ENCODE measurements at places on chromosomes 16 and 17. TPM values are rescaled to one million over a fixed set of nuclear protein-coding genes. Genes with fewer than 3 reads are reported as not detected.

SCGB1C2 gene
- total RNA-seq = not detected

DNA sequence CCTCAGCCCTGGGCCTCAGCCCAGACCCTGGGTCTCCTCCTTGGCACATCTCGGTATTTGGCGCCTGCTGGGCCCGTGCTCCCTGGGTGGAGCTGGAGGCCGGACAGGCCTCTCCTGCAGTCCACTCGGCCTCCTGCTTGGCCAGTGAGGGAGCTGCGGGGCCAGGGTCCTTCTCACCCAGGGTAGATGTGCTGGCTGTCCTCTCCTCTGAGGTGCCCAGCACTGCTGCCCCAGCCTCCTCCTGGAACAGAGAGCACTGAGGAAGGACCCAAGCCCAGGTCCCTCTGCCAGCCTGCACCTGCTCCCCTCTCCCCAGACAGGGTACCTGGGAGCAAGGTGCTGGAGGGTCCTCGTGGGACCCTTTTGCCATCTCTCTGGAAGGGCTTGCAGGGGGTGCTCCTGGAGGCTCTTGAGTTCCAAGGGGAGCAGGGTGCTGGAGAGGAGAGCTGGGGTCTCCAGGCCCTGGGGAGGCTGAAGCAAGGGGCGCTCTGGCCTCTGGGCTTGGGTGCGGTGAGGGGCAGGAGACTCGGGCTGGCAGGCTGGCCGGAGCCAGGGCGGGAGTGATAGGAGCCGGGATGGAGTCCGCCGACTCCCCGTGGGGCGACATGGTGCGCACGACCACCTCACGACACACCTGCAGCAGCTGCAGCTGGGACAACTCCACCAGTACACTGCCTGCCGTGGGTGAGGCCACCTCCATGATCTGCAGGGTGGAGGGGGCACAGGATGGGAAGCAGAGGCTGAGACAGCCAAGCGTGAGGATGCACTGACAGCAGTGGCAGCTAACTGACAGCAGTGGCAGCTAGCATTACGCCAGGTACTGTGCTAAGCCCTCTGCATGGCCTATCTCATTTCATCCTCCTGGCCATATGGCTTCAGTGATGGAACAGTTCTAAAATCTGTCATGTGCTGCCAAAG is 17.8 kb downstream of the TSPOAP1 start:
- DNase-seq = no peak

GRCh38 chr16:14351647-14352046 is 278.4 kb downstream of the PARN start:
- DNase-seq = no peak

DNA sequence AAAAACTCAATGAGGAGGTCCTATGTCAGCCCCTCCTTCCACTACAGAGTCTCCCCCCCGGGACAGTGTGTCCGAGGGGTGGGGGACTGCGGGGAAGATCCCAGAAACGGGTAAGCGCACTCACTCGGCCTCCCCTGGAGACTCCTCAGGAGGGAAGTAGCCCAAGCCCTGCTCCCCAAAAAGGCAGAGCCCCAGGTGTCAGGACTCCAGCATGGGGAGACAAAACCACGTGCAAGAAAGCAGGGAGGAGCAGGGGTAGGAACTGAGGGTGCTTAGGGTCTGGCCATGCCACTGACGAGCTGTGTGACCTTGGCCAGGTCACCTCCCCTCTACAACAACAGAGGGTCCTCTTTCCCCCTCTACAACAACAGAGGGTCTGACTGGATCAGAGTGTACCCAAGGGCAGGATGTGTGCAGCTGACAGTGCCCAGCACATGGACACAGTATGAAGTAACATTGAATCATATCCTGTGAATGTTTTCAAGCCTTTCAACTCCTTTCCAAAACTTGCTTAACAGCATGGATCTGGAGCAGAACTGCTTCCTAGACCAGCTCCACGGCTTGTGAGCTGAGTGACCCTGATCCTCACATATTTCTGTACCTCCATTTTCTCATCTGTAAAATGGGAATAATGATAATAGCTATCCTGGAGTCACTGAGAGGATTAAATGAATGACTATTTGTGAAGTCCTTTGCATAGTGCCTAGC is 2.1 kb upstream of the NAGS start:
- DNase-seq = no peak

GRCh38 chr16:57105184-57105583 is 12.8 kb downstream of the CPNE2 start:
- no peak for DNase-seq

- no peak for DNase-seq
Observed at GRCh38 chr17:48563385-48563838, 14.7 kb downstream of the HOXB4 start.

GRCh38 chr17:32943206-32943605 is 15.3 kb downstream of the TMEM98 start:
- DNase-seq = no peak

DNA sequence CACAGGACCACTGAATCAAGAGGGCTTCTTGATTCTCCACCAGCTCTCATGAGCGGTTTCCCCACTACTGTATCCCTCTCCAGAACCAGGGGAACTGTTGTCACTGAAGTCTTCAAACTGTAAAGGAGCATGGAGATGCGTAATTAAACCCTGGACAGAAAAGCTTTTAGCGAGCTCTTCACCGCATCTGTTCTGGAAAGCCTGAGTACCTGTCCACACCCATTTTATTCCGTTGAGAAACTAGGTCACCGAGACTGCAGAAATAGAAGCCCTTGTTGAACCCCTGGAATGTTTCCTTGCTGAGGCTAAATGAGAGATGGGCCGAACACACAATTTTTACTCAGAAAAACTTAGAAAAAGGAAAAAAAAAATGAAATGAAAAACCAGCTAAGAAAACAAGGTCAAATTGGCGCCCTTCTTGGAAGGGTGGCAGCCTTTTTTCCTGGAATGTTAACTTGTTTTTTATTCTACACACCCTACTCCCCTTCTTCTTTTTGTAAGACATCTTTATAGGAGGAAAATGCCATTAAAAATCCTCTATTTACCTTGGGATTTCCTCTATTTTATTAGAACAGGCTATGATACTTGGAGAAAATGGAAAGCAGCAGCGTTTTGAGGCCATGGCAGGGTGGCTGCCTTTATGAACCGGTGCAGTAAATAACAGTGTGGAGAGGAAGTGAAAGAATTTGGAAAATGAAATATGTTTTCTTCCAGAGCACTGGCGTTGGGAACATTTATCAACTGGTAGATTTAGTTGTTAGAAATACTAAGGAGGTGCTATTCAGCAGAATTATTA is 52.6 kb upstream of the CRISPLD2 start:
- DNase-seq = no peak

GRCh38 chr17:17833658-17834357 is 3.0 kb downstream of the SREBF1 start:
- DNase-seq = no peak

JPH3 gene
- total RNA-seq = not detected

DNA sequence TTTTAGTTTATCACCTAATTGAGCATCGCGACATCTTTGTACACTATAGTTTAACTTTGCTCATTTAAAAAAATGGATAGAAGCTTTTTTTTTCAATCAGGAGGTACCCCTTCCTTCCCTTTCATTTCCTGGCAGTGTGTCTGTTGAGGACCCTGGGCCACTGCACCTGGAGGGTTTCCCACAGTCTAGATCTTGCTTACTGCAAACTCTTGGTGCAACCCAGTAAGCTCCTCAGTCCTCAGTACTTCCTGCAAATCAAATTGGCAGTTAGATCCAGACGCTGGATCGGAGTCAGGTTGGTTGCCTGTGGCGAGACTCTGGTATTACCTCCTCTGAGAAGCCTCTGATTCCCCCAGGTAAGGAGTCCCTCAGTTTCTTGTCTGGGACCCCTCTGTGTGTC is 162.0 kb downstream of the RAB11FIP4 start:
- DNase-seq = no peak

CA4 gene
- total RNA-seq = not detected

NKD1 gene
- 0.42 TPM for total RNA-seq

- DNase-seq = no peak
Observed at GRCh38 chr17:42179911-42180410, 981 bp downstream of the KCNH4 start.

KRTAP3-2 gene
- total RNA-seq = not detected

- no peak for DNase-seq
Observed at GRCh38 chr16:53933407-53933806, 229.5 kb downstream of the FTO start.

MFAP4 gene
- total RNA-seq = not detected

DNA sequence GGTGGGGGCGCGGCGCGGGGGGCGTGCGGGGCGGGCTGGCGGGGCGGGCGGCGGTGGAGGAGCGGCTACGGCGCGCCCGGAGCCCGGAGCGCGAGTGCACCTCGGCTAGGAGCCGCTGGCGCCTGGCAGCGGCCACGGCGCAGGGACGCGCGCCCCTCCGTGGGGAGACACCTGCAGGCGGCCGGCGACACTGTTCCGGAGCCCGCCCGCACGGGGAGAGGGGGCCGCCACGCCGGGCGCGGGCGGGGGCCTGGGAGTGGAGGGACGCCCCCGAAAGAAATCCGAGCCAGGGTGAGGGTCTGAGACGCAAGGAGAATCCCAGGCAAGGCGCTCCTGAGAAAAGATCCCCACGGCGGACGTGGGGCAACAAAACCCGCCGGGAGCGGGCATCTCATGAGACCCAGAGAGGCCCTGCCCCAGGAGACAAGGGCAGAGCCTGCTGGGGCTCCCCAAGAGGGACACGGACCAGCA is at the start of gene GSG1L:
TSS of gene GSG1L (minus strand) at position 124 of the 471 bp plus-strand sequence. CDS start 290 bp downstream, outside the sequence.
- DNase-seq = no peak

DNA sequence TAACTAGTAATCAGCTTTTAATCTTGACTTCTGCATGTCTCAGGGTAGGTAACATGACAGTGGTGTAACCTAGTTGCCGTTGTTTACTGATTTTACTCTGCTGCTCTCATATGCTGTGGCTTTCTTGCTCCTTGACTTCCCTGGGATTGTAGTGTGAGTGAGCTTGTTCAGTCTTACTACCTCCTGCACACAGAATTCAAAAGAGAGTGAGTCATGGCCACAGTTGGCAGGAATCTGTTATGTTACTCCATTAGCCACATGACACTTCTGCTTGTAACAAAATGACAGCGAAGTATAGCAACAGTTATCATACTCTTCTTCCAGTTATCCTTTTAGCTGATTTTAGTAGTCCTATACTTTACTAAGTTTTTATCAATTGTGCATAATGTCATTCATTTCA is 18.8 kb downstream of the TNRC6A start:
- DNase-seq = peak; percentile 80

DNA sequence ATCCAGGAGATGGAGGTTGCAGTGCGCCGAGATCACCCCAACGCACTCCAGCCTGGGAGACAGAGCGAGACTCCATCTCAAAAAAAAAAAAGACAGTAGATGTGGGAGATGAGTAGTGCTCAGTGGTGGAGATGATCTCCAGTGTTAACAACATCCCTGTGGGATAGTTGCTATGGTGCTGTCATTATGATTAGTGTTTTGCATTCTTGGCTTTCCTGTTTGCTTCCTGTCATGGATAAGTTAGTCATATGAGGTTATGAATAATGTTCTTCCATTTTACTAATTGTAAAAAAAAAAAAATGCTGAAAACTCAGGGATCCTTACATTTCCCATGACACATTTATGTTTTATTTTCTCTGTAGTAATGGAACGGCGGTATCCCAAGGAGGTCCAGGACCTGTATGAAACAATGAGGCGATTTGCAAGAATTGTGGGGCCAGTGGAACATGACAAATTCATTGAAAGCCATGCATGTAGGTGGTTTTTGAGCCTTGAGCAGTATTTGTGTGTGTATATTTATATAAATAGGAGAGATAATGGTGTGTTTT is 24.5 kb upstream of the DUSP14 start:
- no peak for DNase-seq

DNA sequence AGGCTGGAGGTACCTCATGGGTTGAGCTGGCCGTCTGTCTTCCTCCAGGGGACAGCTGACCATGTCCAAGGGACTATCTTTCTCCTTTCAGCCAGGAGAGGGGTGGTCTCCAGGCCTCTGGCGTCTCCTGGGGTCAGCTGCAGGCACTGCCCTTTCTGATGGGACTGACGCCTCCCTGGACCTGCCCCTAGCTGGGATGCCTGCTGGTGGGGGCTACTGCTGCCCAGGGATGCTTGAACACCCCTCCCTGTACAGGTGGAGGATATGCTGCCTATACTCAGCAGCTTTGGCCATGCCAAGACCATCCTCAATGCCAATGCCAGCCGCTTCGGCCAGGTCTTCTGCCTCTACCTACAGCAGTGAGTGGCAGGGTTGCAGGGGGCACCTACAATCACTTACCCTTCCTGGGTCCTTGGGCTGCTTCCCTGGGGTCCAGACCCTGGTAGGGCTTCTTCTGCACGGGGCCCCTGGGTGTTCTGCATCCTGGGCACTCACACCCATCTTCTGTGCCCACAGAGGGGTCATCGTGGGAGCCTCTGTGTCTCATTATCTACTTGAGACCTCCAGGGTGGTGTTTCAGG is 4.2 kb downstream of the MYO15B start:
- no peak for DNase-seq

NTN1 gene
- total RNA-seq = 22.8 TPM

DNA sequence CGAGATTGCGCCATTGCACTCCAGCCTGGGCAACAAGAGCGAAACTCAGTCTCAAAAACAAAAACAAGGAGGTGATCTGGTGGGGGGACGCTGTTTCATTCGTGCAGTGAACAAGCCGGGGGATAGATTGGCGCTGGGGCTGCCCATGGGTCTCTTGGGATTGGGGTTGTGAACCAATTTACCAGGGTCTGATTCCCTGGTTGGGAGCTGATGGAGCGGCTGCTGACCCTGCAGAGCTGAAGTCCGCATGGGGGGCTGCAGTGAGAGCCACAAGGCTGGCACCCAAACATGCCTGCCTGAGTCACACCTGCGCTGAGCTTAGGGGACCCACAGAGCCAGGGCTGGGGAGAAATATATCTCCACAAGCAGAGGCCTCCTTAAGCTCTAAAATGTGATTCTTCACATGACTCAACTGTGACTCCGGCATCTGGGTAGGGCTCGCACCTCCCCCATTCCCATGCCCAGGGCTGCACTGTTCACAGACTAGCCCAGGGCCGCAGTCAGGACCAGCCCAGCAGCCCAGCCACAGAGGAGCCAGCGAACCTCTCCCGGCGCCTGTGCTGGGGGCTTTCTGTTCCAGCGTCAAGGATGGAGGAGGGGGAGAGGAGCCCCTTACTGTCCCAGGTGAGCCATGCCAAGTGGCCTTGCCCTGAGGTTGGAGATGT is 5.0 kb downstream of the TSPAN10 start:
- peak; percentile 75 for DNase-seq

DNA sequence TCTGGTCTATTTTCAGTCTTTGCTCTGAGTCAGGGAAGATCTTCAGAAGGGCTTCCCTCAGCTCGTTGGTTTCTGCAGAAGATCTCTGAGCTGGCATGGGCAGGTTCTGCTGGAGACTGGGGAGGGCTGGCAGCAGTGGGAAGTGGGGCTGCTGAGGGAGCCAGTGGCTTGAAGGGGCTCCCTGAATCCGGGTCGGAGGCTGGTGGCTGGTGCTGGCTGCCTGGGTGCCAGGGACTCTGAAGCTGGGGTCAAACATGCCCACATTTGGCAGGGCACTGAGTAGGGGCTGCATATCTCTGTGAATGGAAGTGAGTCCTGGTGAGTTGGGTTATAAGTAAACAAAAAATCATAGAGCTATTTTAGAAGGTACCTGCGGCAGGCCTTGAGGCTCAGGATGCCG is 67.0 kb downstream of the N4BP1 start:
- DNase-seq = no peak

DNA sequence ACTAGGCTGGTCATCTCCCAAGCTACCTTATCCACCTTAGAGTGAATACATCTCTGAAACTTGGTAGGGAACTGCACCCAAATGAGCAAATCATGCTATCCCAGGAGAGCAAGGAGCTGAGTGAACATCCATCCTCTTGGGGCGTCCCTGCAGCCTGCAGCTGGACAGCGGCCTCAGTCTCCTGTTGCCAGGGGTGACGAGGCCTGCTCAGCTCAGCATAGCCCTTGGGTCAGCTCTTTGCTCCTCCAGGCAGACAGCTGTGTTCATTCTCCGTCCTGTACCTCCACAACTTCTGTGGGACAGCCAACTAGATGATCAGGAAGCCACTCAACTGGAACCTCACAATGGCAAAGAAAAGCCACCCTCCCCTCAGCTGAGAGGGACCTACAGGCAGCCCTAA is 111.9 kb downstream of the SOCS1 start:
- DNase-seq = no peak

Data from SJSA1 (cell line).